ENCODE measurements at places on chromosomes 4 and X. TPM values are rescaled to one million over a fixed set of nuclear protein-coding genes. Genes with fewer than 3 reads are reported as not detected.

The RHOXF1 gene
- not detected for polyA plus RNA-seq

The RHOXF2B gene
- polyA plus RNA-seq: not detected

The HHIP gene
- polyA plus RNA-seq: not detected

The COL25A1 gene
- 0.04 TPM for polyA plus RNA-seq

The RPS6KA6 gene
- not detected for polyA plus RNA-seq

The MTNR1A gene
- polyA plus RNA-seq: not detected

The ARHGAP24 gene
- not detected for polyA plus RNA-seq

The FRAS1 gene
- not detected for polyA plus RNA-seq

The CLTRN gene
- polyA plus RNA-seq: 0.60 TPM

The OPRPN gene
- not detected for polyA plus RNA-seq

The FOXO4 gene
- 2.3 TPM for polyA plus RNA-seq

The ASB12 gene
- not detected for polyA plus RNA-seq

The NALF2 gene
- not detected for polyA plus RNA-seq

The KLHL15 gene
- 2.1 TPM for polyA plus RNA-seq

The ZMAT1 gene
- polyA plus RNA-seq: 2.3 TPM

The NCAPG gene
- 0.09 TPM for polyA plus RNA-seq

The FREM3 gene
- not detected for polyA plus RNA-seq

The PLXNB3 gene
- polyA plus RNA-seq: not detected

The MAGEC2 gene
- not detected for polyA plus RNA-seq

The BMPR1B gene
- 0.07 TPM for polyA plus RNA-seq

The PRDM5 gene
- 0.15 TPM for polyA plus RNA-seq

The NUDT10 gene
- polyA plus RNA-seq: not detected

The JCHAIN gene
- polyA plus RNA-seq: 2.3 TPM

The BANK1 gene
- 0.26 TPM for polyA plus RNA-seq

The SMIM10 gene
- polyA plus RNA-seq: not detected

The TMSB15C gene
- polyA plus RNA-seq: 1.2 TPM

The VEGFC gene
- not detected for polyA plus RNA-seq

The POU3F4 gene
- not detected for polyA plus RNA-seq

The RHOXF2 gene
- polyA plus RNA-seq: not detected

The MAGEA2B gene
- not detected for polyA plus RNA-seq

The DOCK11 gene
- polyA plus RNA-seq: 24.2 TPM

The SLC6A14 gene
- not detected for polyA plus RNA-seq
